Dermis blood vessel endothelial cell (primary cell): ENCODE measurements at places on chromosomes 6 and 20. TPM values are rescaled to one million over a fixed set of nuclear protein-coding genes. Genes with fewer than 3 reads are reported as not detected.

Gene PPP1R16B
- 247 and 304 TPM in 2 replicates for total RNA-seq

Gene LST1
- 0.37 TPM in 1 of 2 replicates, not detected in the other for total RNA-seq

Gene AMD1
- 64.0 and 89.0 TPM in 2 replicates for total RNA-seq

DNA sequence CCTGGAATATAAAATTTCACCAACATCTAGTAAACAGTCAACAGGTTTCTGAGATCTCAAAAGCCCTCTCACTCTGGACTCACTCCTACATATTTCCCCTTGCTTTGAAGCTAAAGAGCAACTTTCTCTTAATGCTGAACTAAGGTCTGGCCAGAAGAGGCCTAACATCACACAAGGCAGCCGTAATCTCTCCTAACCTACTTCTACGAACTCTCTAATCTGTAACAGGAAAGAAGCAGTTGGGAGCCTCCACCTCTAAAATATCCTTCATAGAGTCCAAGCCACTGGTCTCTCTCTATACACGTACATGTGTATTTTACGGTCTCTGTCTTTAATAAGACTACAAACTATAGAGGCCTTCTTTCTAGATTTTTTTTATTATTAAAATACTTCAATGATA, 72.0 kb downstream of the REV3L start:
- DNase-seq: no peak

DNA sequence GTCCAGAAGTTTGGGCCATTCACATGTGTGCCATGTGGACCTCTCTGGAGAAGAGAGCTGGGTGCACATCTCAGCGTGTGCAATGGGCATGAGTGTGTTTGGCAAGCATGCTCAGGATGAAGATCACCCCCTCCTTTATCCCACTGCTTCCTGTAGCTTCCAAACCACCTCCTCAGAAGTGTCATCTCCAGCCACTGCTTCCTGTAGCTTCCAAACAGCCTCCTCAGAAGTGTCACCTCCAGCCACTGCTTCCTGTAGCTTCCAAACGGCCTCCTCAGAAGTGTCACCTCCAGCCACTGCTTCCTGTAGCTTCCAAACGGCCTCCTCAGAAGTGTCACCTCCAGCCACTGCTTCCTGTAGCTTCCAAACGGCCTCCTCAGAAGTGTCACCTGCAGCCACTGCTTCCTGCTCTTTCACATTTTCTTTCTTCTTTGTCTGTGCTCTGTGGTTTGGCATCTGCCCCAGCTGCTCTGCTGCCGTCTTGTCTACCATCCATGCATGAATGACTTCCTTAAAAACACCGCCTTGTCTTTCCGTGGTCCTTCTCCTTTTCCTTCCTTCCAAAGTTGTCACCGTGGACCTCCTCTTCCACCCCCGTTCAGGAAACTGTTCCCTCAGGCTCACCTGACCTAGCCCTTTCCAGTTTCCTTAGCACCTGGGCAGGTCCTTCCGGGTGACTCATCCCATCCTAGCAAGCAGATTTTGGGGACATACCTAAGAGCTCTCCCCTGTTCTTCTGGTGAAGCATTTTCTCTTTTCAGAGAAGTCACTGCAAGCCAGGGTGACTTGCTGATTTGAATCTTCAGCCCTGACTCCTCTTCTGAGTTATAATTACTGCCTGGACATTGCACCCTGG, 43.5 kb upstream of the TIAM2 start:
- DNase-seq: no peak

- DNase-seq: no peak
Observed at GRCh38 chr6:21305893-21306332, 287.6 kb upstream of the SOX4 start.

DNA sequence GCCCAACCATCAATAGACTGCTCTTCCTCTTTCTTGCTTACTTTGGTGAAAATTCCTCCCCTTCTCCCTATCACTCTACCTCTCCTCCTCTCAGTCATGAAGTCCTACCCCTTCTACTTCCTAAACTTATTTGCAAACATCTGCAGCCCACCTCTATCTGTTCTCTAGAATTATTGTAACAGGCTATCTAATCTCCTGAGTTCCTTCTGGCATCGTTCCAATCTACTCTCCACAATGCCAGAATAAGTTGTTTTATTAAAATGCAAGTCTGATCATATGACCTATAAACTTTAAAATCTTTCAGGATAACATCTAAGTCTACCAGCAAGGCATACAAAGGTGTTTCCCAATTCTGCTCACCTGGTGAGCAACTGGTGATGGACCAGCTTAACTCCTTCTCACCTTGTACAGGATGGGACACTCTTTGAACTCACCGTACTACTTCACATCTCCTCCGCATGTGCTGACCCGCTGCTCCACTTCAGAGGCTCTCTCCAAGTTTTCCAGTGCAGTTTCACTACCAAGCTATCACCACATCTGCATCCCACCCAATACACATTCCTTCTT, 7.9 kb downstream of the CD164 start:
- no peak for DNase-seq

DNA sequence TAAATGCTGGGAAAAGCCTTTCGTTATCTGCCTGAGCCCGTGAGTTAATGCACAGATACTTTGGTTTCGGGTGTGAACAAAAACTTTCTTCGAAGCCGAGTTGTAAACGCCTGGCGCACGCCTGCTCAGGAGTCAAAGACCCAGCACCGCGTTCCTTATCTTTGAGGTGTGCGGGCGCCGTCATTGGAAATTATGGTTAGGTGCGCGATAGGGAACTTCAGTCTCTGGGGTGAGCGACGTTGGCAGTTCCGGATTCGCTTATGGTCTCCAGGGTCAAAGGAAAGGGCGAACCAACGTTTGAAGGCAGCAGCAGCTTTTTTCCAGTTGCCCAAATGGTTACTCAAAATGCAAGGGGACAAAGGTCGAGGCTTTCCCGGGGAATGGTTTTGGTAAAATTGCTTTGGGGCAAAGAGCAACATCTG, 853 bp downstream of the SLC22A3 start:
- DNase-seq: no peak

DNA sequence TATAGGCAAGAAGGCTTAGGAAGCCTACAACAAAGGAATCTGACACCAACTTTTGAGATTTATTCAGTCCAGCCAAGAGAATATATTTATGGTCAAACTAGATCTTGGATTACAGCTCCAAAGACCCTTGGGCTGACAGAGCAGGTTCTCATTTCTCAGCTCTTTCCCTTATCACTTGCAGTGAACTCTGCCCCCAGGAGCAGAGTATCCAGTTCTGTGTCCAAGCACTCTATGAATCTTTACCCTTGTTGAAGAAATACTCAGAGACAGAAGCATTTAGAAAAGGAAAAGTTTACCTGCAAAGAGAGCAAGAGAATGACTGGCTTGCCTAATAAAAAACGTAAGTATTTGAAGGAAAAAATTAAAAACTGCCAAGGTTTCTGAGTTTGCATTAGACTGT, 190.5 kb downstream of the SLC16A10 start:
- DNase-seq: no peak

DNA sequence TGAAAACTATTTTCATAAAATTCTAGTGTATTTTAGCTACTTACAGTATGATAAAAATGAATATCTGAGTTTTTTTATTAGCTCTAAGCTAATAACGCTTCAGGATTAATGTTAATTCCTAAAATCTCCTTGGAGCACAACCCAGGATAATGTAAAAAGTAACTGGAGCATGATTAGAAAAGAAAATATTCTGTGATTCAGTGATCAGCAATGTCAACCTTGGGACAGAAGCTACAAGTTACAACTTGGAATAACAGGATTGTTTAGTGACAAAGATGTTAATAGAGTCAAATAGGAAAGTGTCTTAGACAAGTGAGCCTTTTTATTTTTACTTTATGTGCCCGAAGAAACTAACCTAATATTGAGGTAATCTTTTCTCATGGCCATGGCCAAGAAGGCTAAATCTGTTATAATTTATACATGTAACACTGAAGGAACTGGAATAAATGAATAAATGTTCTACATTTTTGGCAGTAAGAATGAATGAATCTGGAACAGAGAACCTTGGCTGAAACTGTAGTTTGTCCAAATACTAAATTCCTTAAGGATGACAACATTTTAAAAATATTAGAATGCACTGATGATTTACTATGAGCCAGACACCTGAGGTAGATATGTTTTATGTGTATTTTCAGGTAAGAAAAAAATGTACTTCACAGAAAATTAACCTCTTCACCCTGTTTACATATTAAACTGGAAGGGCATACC, 994.0 kb downstream of the GRIK2 start:
- no peak for DNase-seq

DNA sequence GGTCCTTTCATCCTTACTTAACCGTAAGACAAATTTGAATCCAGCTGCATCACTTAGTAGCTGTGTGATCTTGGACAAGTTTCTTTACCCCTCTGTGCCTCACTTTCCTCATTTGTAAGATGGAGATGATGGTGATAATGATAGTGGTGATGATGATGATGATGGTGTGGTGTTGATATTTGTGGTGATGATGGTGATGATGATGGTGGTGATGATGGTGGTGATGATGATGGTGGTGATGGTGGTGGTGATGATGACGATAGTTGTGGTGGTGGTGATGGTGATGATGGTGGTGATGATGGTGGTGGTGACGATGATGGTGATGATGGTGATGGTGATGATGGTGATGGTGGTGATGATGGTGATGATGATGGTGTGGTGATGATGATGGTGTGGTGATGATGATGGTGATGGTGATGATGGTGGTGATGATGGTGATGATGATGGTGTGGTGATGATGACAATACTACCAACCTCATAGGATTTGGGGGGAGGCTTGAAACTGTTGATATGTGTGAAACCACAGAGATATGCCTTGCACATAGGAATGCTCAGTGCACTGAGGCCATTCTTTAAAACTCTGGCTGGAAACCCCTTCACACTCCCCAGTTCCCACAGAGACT, 233.2 kb downstream of the LY86 start:
- DNase-seq: no peak

GRCh38 chr6:10338151-10338550, 76.7 kb downstream of the TFAP2A start:
- DNase-seq: no peak

DNA sequence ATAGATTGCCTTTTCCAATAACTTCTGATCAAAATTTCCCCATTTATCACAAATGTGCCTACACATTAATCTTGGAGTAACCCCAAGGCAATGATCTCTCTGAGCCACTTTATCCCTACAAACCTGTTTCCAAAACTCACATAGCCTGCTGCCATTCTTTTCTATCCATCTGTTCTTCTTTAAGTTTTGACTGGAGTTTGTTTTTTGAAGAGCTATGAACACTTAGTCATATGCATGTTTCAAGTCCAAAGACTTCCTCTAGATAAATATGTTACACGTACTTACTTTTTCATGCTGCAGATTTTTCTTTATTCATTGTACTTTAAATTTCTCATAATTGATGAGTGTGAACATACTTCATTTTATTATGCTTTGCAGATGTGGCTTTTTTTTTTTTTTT, 488.9 kb upstream of the CITED2 start:
- DNase-seq: no peak

DNA sequence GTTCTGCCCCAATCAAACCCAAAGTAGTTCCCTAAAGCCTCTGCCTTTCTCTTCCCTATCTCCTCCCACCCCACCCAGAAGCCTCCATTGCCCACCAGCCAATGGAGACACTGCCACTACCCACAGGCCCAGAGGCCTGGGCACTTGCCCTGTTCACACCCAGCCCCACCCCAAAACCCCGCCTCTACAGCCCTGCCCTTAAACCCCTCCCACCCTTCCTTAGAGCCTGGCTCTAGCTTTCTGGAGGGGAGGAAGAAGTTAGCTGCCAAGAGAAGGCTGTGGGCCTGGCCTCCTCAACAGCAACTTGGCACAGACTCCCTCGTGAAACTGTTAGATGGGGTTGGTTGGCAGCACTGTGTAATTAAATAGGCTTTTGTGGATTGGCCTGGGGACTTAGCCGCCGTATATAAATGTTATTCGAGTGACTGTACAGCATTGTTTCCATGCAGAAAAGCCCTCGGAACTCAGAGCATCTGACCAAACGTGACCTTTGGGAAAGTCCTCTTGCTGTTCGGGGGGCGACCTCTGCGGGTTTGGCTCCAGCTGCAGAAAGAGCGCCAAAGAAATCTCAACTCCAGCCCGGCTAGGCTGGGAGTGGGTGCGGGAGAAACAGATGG, 31.4 kb downstream of the COL11A2 start:
- no peak for DNase-seq

GRCh38 chr20:17014217-17014616, 212.6 kb upstream of the PCSK2 start:
- no peak for DNase-seq

DNA sequence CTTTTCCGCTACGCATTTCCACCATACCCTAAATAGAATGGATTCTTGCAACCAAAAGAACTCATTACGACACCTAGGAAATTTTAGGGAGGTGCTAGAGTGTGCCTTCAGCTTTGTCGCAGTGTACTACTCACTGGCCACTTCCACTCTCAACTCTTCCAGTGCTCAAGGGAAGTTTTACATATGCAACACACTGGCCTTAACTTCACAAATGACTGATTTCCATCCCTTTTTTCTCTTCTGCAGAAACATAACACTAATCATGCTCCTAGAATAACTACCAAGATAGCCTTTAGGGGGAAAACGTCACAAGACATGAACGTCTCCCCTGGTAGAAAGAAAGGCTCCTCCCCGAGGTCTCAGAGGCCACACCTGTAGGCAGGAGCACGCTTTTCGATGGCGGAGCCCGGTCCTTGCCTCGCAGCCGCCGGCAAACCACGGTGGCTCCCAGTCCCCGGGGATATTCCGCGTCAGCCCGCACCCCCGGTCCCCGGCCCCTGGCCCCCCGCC, 584 bp downstream of the LYRM4 start:
- DNase-seq: peak; percentile 70
